NCI-H1105 (cell line): ENCODE measurements at places on chromosomes 3 and 15.
A peak's percentile ranks its signal among the peaks of the same experiment; 100 is the strongest.

DNA sequence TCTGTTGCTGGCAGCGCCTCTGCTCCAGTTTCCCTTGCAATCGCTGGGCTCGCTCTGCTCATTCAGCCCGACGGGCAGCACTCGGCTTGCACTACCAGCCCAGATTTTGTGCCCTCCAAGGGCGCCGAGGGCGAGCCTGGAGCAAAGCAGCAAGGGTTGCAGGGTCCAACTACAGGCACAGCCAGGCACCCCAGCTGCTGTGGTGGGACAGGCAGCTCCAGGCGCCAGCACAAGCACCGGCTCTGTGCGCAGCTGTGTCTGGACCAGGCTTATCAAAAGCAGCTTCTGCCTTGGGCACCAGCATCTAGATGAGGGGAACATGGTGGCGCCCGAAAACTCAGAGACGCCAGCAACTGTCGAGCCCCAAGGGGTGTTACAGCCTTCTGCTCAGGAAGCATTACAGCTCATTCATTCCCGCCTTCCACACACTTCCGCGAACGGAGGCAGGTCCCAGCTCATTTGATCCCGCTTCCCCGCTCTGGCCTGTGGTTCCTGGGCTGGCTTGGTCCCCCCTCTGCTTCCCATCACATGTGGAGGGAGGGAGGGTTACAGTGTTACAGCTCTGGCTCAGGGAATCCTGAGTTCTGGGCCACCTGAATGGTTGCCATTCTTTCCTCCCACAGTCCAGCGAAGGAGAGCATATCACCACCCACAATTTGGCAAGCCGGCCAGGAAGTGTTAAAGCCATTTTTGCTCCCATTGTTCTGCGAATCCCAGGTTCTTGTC is 409.9 kb upstream of the ALCAM start:
- DNase-seq = no peak

GRCh38 chr15:70014860-70015490 is 82.7 kb downstream of the TLE3 start:
- DNase-seq = no peak

- DNase-seq = no peak
Observed at GRCh38 chr15:23797747-23798446, 110.8 kb upstream of the NDN start.

DNA sequence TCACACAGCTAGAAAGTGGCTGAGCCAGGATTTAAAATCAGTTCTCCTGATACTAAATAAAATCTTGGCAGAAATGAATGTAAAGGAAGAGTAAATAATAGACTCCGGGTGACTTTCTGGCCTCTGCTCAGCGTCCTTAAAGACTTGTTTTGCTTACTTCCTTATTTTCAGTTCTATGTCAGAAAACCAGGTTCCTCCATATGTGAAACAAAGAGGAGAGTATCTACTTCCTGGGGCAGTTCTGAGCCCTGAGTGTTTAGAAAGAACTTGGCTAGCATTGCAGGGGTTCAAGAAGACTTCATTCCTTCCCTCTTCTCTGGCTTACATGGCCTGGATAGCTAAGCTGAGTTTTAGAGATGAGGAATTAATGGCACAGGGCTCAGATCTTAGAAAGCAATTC is 222.8 kb upstream of the TLE3 start:
- no peak for DNase-seq

- DNase-seq = no peak
Observed at GRCh38 chr15:77505556-77505955, 84.9 kb downstream of the HMG20A start.

- DNase-seq = no peak
Observed at GRCh38 chr3:112095731-112096130, 9.5 kb downstream of the C3orf52 start.

GRCh38 chr15:70580286-70580685 is 183.1 kb downstream of the UACA start:
- no peak for DNase-seq

GRCh38 chr3:108036401-108036800 is 54.4 kb downstream of the CD47 start:
- no peak for DNase-seq

- no peak for DNase-seq
Observed at GRCh38 chr15:101013201-101013550, 94.0 kb downstream of the LRRK1 start.

- DNase-seq = no peak
Observed at GRCh38 chr15:34773013-34773412, 18.2 kb upstream of the GJD2 start.

DNA sequence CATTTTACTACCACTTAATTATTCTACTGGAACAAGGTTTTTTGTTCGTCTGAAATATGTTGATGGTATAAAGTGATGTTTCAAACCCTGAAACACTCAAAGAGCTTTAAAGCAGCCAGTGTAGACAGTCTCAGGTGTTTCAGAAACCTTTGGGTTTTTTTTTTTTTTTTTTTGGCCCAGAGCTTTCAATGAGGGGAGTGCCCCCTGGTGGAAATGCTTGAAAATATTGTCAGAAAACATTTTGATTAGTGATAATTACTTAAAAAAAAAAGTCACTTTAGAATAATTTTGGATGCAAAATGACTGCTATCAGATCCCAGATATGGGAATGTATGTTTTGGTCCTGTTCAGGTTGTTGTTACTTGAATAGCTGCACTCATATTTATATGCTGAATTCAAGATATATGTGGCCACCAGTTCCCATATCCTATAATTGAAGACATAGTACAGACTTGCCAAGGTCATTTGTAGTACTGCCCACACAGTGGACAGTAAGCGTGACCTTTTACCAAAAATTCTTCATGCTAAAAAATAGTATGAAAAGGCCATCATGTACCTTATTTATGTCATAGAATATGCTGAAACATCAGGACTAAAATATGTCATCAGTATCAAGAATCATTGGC is 35.9 kb downstream of the SATB1 start:
- DNase-seq = peak; percentile 6

DNA sequence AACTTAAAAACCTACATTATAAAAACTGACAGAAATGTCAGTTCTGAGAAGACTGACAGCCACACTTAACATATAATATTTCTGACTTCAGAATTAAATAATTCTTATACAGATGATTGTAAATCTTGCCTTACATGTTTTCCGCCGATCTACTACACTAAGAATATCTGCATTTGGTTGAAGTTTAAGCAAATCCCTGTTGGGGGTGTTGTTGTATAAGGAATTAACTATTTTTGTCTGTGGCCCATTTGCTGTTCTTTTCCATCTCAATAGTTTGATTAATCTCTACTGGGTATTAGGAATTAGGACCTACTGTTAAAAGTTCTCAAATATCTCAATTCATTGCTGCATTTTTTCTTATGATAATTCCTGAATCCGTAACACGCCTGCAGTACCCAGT is 838.3 kb upstream of the ROBO1 start:
- no peak for DNase-seq

GRCh38 chr15:100468285-100468684 is 60.5 kb downstream of the CERS3 start:
- no peak for DNase-seq

GRCh38 chr3:34212175-34212574 is 413.7 kb downstream of the PDCD6IP start:
- DNase-seq = no peak

- no peak for DNase-seq
Observed at GRCh38 chr3:186663361-186664118, 2.3 kb upstream of the HRG start.

DNA sequence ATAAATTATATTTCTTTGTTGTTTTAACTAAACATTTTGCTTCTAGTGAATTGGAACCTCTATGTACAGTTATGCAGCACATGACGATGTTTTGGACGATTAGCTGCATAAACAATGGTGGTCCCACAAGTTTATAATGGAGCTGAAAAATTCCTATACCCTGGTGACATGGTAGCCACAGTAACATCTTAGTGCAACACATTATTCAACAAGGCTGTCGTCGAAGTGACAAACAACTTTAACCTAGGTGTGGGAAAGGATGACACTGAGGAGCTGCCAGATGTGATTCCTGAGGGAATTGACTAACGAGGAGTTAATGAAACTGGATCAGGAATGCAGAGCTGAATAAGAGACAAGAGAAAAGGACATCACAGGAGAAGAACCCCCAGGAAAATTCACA is 588.9 kb upstream of the EPHA6 start:
- DNase-seq = no peak

DNA sequence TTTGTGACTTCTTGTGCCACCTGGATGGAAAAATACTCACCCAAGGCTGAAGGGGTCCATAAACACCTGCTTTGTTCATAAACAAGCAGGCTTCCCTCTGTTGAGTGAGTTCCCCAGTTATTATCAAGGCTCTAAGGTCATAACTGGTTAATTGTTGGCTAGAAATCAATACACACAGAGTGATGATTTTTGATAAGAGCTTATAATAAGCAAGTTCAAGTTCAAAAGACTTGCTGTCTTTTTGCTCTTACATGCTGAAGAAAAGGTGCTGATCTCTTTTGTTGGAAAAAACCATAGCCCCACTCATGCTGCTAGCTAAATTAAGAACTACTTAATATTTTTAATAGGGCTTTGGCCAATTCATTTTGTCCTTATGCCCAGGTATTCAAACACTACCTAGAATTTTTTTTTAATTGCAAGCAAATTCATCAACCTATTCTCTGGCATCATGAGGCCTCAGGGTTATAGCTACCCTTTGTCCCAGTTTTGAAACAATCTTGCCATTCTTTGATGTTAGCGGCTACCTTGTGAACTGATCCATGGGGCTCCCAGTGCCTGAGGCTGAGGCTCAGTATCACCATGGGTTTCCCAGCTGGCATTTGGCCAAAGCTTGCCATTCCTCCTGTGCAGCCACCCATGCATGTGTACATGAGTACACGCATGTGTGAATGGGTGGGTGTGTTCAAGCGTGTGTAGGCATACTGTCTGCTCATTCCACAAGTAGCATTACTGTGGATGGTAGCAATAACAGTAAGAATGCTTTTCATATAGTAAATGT is 127.6 kb upstream of the LPP start:
- no peak for DNase-seq

GRCh38 chr3:140440446-140440845 is 237.4 kb upstream of the TRIM42 start:
- no peak for DNase-seq

DNA sequence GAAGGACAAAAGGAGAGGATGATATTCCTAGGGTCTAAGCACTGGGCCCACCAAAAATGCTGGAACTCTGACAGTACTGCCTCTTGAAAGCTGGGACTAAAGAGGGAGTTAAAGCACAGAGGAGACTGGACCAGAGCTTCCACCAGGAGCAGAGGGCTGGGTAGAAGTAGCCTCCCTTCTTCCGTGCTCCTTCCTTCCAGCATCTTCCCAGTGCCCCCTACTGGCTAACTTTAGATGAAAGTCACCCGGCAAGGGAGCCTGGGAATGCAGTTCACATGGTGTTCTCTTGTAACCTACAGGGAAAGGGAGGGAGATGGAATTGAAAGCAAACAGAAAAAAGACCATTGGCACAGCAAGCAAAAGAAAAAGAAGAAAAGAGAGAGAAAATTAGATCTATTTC is 106.1 kb upstream of the COL8A1 start:
- peak; percentile 20 for DNase-seq

GRCh38 chr15:40108061-40108854 is 421 bp downstream of the BMF start:
- peak; percentile 7 for DNase-seq

DNA sequence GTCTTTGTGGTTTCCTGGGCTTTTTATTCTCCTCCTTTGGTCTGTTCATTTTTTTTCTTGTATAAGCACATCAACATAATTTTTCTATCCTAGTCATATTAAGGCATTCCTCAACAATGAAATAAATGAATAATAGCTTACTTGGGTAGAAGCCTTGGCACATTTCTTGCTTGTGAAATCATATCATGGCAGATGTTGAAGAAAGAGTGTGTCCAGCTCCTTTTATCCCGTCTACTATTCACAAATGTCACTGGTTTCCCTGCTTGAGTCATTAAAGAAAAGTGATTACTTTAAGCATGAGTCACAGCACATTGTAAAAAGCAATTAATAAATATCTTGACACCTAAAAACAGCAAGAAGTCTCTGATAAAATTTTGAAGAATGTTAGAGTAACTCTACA is 42.1 kb downstream of the MINAR1 start:
- DNase-seq = no peak
